ENCODE measurements at places on chromosomes 6 and 20.

DNA sequence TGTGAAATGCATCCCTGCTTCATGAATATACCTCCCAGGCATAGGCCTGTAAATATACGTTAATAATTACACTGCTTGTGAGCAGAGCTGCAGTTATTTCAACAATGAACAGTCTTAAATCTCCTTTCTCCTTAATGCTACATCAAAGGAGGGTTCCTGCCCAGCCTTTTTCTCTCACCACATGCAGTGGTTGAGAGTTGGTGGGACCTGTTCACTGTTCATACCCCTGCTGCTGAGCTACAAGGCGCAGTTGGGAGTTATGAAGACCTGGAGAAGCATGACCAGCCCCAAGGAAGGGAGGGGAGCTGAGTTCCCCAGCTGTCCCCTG lies 111.9 kb upstream of the FOXQ1 start:
- DNase-seq, result no peak

DNA sequence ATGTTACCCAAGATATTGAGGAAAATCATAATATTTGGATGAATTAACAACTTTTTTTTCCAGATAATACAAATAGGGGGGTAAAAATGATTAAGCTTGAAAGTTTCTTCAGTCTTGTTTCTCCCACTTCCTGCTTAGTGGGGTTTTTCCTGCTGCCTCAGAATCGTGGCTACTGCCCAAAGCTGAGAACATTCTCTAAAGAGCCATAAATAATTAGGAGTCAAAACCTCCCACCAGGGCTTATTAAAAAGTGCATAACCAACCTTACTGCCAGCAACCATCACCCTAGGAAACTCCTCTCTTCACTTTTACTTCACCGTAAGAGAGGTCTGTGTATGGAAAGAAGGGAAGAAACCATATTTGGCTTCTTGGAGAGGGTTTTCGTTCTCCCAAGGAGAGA lies 9.0 kb upstream of the LCA5 start:
- no peak for DNase-seq

DNA sequence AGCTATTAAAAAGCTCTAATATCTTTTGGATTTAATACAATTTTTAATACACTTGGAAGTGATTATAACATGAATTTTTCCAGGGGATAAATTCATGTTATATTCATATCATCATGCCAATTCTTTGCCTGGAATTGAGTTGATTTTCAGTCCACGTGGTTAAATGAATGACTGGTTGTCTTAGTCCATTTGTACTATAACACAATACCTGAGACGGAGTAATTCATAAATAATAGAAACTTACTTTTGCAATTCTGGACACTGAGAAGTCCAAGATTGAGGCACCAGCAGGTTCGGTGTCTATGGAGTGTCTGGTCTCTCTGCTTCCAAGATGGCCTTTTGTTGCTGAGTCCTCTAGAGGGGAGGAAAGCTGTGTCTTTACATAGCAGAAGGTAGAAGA lies 66.2 kb upstream of the TRDN start:
- no peak for DNase-seq

GRCh38 chr6:39009476-39009875 lies 39.1 kb upstream of the GLP1R start:
- DNase-seq, result no peak

- DNase-seq, result no peak
These were observed 476 bp downstream of the IGF2R start for GRCh38 chr6:159969204-159969912.

GRCh38 chr6:20978151-20978614 lies 443.9 kb downstream of the CDKAL1 start:
- no peak for DNase-seq

DNA sequence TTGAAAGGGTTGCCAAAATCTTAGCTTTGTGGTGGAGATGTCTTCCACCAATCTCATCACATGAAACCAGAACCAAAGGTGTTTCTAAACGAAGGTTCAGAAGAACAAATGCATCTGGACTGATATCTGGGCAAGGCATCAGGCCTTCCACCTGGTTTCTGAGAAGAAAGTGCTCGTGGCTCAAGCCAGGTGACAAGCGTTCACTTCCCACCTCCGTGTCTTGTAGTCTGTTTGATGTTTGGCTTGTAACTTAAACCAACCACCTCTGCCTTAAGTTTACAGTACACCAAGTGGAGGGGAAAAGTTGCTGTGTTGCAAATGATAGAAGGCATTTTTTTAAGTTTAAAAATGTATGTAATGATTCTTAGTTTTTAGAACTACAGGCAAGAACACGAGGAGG lies 66.9 kb upstream of the MAP3K7 start:
- no peak for DNase-seq

DNA sequence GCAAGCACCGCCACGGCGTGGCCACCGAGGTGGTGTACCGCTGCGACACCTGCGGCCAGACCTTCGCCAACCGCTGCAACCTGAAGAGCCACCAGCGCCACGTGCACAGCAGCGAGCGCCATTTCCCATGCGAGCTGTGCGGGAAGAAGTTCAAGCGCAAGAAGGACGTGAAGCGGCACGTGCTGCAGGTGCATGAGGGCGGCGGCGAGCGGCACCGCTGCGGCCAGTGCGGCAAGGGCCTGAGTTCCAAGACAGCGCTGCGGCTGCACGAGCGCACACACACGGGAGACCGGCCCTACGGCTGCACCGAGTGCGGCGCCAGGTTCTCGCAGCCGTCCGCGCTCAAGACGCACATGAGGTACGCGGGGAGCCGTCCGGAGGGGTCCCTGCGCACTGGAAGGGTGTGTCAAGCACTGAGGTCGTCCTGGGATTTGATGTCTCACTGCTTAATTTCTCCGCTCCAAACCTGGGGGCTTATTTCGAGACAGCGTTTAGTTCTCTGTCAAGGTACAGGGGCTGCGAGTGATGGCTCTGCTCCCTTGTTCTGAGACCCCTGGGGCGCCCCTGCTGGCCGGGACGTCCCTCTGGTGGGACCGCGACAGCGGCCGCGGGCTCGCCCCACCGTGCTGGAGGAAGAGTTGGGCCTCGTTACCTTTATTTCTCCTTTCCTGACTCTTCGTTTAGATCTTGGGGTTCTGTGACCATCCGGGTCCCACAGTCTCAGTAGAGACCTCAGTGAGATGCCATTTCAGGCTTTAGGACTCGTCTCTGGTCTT lies 3.6 kb downstream of the GZF1 start:
- DNase-seq, result no peak

- no peak for DNase-seq
These were observed 15.1 kb upstream of the CCR6 start for GRCh38 chr6:167107787-167108186.

- DNase-seq, result no peak
These were observed 185.8 kb downstream of the TMEM242 start for GRCh38 chr6:157137501-157137900.

DNA sequence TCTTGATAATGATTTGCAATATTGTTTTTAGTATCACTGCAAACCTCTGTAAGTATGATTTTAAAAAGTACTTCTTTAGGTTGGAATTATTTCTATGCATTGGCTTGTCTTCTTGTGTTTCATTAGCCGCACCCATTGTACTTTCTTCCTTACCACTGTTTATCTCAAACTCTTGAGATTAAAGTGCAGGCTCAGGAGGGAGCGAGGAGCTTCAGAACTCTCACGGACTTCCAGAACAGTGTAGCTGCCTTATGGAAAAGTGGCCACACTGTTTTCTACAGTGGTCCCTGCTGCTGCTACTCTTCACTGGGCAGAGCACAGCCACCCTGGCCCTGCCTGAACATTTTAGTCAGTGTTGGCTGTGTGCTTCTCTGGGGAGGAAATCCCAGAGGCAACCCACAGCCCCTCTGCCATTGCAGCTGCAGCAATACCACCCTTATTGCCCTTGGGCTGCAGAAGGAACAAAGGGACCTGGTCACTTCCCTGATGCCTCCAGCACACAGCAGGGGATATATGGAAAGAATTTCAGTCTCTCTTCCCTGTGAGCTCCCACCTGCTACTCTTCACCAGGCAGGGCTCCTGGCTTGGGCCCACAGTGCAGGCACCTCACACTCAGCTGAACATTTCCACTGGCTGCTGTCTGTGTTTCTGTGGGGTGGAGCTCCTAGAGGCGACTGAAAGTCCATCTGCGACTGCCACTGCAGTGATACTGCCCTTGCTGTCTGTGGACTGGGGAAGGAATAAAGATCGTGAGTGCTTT lies 91.7 kb upstream of the MAP3K4 start:
- no peak for DNase-seq

GRCh38 chr20:62925420-62926228 lies 681 bp downstream of the DIDO1 start:
- DNase-seq, result no peak

GRCh38 chr6:170113141-170113540 lies 177.7 kb downstream of the DLL1 start:
- no peak for DNase-seq
